NCI-H774 (cell line): ENCODE measurements at places on chromosomes 4 and X.

DNA sequence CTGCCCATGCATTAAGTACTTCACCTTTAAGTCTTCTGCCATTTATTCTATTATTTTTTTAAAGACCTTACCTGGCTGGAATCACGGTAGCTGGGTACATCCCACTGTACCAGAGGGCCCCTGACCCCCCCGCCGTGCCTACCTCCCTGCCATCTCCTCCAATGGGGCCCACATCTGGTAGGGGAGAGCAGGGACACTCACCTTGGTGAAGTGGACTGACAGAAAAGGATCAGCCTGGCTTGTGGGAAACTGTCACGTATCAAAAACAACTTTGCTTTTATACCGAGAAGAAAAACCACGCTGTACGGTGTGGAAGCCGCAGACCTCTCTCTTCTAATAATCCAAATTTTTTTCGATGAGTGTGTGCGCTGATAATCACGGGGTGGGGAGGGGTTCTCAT is at the start of gene FOXP3:
FOXP3 (minus strand) TSS at position 251 of the 400 bp plus-strand sequence. CDS start 6,205 bp downstream, outside the sequence.
- no peak for DNase-seq

DNA sequence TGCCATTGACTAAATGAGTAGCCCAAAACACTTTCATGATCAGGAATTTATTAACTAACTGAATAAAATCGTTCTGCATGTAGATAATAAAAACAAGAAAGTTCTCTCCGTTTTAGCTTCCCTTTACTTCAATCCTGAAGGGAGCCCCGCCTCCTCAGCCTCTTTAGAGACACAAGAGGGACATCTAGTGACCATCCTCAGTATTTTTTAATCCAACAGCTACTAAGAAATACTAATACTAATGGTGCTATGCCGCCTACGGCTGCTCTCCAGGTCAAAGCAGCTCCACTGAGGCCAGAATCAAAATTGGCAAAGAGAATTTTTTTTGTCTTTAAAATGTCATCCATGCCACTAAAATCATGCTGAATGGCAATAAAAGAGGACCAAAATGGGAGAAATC is 3.2 kb upstream of the PCDH19 start:
- no peak for DNase-seq

DNA sequence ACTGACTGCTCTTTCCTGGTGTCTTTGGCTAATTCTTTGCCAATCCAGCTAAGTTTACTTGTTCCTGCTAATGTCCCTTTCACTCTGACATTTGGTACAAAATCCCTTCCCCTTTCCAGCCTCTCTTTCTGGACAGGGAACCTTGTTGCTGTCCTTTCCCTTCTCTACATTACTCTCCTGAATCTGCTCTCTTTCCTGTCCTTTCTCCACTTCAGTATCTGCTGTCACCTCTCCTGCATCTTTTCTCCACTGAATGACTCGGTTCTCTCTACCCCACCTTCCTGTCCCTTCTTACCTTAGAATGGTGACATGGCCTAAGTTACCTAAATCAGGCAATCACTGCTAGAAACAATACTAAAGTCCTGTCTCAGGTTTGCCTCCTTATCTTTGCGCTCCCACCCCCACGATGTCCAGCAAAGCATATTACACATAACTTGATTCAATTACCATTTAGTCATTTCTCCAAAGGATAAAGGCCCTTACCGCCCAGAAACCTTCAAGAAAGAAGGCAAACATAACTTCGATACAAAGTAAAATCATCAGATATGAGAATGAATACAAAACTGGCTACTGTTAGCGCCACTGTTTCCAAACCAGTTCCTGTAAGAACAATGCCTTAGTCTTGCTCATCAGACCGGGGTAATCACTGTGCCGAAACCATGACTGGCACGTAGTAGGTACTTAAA is 890 bp downstream of the BOD1L1 start:
- DNase-seq: no peak

GRCh38 chrX:110210417-110211139 is 107.3 kb downstream of the AMMECR1 start:
- DNase-seq: peak; percentile 15

GRCh38 chr4:69787879-69788278 is 27.5 kb upstream of the SULT1B1 start:
- DNase-seq: no peak

DNA sequence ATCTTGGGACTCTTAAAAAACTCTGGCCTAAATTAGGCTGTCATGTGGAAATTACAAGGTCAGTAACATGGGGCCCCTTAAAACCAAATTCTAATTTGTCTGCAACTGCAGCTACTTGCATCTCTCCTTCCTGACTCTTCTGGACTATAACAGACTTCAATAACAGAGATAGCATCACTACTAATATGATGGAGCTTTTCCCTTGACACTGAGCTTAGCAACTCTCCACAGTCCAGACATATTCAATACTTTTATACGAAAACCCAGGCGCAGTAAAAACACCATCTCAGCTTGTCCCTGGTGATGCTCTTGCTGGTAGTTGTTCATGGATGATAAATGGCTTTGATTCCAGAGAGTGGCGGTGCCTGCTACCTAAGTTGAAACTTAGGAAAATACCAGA is 850.4 kb downstream of the STIM2 start:
- DNase-seq: no peak

DNA sequence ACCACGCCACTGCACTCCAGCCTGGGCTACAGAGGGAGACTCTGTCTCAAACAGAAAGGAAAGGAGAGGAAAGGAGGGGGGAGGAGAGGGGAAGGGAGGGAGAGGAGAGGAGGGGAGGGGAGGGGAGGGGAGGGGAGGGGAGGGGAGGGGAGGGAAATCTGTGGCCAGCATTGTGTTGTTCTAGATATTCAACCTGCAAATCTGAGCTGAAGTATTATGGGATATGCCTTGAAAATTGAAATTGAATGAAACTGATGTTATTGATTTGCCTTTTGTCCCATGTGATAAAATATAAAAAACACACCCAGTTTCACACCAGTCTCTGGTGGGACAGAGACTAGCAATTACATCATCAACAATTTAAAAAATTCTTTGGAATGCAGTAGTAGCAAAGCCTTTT is 1.5 kb downstream of the SMIM31 start:
- DNase-seq: no peak

DNA sequence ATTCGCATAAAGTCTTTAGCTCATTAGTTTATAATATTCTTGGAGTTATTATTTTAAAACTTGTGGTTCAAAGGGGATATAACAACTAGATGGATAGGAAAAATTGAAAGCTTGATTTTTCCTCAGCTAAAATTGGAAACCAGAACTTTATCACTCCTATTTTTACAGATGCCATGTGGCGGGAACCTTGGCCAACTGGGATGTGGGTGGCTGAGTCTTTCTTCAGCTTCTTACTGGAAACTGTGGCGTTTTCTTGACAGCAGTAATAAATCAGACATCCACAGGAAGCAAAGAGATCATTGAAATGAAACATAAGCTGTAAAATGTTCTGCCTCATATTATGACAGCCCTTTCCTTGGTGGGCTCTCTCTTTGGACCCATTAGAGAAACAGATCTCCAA is 84.1 kb downstream of the SPATA18 start:
- no peak for DNase-seq

GRCh38 chrX:7074148-7074907 is 73.2 kb upstream of the STS start:
- DNase-seq: no peak
